Lung (tissue), 17 donors: ENCODE measurements at places on chromosomes 4 and X. TPM values are rescaled to one million over a fixed set of nuclear protein-coding genes. Genes with fewer than 3 reads are reported as not detected.

The MAGEA2B gene
- not detected for total RNA-seq

The CNKSR2 gene
- 41.4 TPM for total RNA-seq

GRCh38 chr4:8129136-8129535 lies 29.5 kb downstream of the ABLIM2 start:
- no peak overlapping the region for H3K27ac ChIP-seq
- H3K4me1 ChIP-seq: peaks cover 4% of the 10 kb centered on the region
- no peaks in the 10 kb centered on the region for H3K36me3 ChIP-seq
- no peak overlapping the region for H3K4me3 ChIP-seq
- no peak for DNase-seq

The POLA1 gene
- 18.7 TPM for total RNA-seq

The SPANXA2 gene
- total RNA-seq: not detected

The FAM236A gene
- total RNA-seq: not detected

- H3K4me1 ChIP-seq: no peaks in the 10 kb centered on the region
- H3K36me3 ChIP-seq: no peaks in the 10 kb centered on the region
- H3K27ac ChIP-seq: no peak overlapping the region
- no peak overlapping the region for H3K4me3 ChIP-seq
- peak; percentile 0 for DNase-seq
- no peaks in the 10 kb centered on the region for H3K27me3 ChIP-seq
These were observed 190.8 kb downstream of the HTR2C start for GRCh38 chrX:114774691-114775090.

DNA sequence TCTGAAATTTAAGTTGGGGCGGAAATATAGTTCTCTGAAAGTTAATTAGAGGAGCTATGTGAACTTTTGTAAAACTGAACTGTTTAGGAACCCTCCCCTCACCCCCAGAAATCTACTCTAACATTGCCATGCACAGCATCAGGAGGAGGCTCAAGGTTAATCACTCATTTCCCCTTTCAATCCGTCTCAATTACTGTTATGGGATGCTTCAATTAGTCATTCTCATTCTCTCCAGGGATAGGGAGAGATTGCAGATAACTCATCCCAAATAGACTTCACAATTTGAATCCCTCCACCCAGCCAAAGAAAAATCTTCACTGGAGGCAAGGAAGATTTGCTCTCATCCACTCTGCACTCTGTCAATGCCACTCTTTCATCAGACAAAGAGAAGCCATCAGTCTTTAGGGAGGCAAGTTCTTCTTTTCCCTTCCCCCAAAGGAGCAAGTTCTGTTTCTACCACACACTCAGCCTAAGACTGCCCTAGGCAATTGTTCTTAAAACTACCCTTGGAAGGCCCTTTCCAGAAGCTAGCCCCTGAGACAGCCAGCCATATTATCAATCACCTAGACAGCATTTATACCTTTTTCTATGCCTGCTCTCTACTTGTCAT lies 140.4 kb downstream of the SLC10A7 start:
- H3K27ac ChIP-seq: no peak overlapping the region
- H3K4me3 ChIP-seq: no peak overlapping the region
- H3K27me3 ChIP-seq: no peaks in the 10 kb centered on the region
- DNase-seq: no peak
- peaks cover 2% of the 10 kb centered on the region for H3K36me3 ChIP-seq
- H3K4me1 ChIP-seq: no peaks in the 10 kb centered on the region

GRCh38 chr4:21413807-21414370 lies 534.7 kb downstream of the KCNIP4 start:
- H3K27ac ChIP-seq: no peak overlapping the region
- H3K36me3 ChIP-seq: no peaks in the 10 kb centered on the region
- no peak for DNase-seq
- H3K4me3 ChIP-seq: no peak overlapping the region
- no peaks in the 10 kb centered on the region for H3K4me1 ChIP-seq
- peaks cover 16% of the 10 kb centered on the region for H3K27me3 ChIP-seq

The HNRNPH2 gene
- 86.1 TPM for total RNA-seq
